ENCODE measurements at places on chromosomes 2 and 18. TPM values are rescaled to one million over a fixed set of nuclear protein-coding genes. Genes with fewer than 3 reads are reported as not detected.

The PPP1R1C gene
- 16.4 TPM for total RNA-seq

- no peaks in the 10 kb centered on the region for H3K4me1 ChIP-seq
- H3K27me3 ChIP-seq: no peaks in the 10 kb centered on the region
- DNase-seq: no peak
- no peak overlapping the region for H3K27ac ChIP-seq
- H3K36me3 ChIP-seq: no peaks in the 10 kb centered on the region
Measured at GRCh38 chr2:109214651-109215371, 85.8 kb downstream of the SH3RF3 start.

DNA sequence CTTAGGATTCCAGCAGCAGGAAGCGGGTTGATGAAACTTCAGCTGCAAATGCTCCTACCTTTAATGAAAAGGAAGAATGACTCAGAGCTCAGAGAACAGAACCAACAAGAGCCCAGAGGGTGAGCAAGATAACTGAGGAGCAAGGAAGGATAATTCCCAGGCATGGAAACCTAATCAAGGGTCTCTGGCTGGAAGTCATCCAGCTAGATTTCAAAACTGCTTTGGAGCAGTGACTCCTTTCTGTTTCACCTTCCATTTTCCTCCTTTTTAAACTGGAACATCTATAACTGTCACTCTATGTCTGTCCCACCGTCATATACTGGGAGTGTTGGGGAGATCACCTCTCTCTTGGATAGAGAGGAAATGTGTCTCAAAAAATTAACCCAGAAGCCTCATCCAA, 148.4 kb upstream of the RAB6C start:
- no peaks in the 10 kb centered on the region for H3K36me3 ChIP-seq
- H3K4me1 ChIP-seq: no peaks in the 10 kb centered on the region

The SLC38A11 gene
- total RNA-seq: 5.9 TPM

DNA sequence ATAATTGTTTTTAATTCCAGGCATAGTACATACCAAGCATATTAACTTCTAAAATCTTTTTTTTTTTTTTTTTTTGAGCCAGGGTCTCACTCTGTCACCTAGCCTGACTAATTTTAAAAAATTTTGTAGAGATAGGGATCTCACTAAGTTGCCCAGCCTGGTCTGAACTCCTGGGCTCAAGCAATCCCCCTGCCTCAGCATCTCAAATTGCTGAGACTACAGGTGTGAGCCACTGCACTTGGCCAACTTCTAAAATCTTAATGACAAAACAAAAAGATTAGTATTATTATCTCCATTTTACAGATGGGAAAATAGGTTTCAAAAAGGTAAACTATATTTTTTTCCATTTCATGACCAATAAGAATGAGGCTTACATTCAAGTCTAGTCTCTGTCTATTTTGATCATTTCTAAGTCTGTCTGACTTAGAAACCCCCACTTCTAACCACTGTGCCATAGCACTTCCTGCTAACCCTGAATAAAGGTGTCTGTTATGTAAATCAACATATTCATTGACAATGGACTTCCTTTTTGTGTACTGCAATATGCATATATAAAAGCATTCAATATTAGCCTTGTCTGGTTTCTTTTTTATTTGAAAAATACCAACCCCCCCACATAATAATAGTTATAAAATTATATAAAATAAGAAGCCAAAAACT, 28.7 kb upstream of the ZEB2 start:
- H3K36me3 ChIP-seq: no peaks in the 10 kb centered on the region
- no peak overlapping the region for H3K4me3 ChIP-seq
- no peak for DNase-seq
- H3K27ac ChIP-seq: no peak overlapping the region
- no peaks in the 10 kb centered on the region for H3K27me3 ChIP-seq

DNA sequence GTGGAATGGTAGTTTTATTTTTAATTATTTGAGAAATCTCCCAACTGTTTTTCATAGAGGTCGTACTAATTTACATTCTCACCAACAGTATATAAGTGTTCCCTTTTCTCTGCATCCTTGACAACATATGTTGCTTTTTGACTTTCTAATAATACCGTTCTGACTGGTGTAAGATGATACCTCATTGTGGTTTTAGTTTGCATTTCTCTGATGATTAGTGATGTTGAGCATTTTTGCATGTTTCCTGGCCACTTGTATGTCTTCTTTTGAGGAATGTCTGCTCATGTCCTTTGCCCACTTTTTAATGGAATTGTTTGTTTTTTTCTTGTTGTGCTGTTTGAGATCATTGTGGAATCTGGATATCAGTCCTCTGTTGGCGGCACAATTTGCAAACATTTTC, 242.5 kb downstream of the ZNF521 start:
- no peaks in the 10 kb centered on the region for H3K4me1 ChIP-seq
- H3K27me3 ChIP-seq: no peaks in the 10 kb centered on the region
- no peaks in the 10 kb centered on the region for H3K36me3 ChIP-seq
- DNase-seq: no peak
- H3K4me3 ChIP-seq: no peak overlapping the region

The ALS2 gene
- total RNA-seq: 17.0 TPM

The LOXL3 gene
- 15.2 TPM for total RNA-seq

DNA sequence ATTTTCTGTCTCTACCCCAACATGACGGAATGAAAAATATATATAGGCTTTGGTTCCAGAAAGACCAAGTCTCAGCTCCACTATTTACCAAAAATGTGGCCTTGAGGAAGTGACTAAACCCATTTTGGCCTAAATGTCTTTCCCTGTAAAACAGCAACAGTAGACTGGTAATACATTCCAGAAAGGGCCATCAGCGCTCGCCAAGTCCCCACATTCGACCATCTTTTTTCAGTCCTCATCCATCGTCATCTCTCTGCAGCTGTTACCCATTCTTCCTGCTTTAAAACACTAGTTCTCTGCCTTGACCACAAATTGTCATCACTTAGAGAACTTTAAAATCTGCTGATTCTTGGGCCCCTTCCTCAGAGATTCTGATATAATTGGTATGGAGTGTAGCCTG, 183.8 kb upstream of the CTAGE1 start:
- no peaks in the 10 kb centered on the region for H3K27me3 ChIP-seq
- no peaks in the 10 kb centered on the region for H3K4me1 ChIP-seq
- H3K27ac ChIP-seq: no peak overlapping the region
- H3K4me3 ChIP-seq: no peak overlapping the region
- H3K36me3 ChIP-seq: no peaks in the 10 kb centered on the region
- DNase-seq: no peak

DNA sequence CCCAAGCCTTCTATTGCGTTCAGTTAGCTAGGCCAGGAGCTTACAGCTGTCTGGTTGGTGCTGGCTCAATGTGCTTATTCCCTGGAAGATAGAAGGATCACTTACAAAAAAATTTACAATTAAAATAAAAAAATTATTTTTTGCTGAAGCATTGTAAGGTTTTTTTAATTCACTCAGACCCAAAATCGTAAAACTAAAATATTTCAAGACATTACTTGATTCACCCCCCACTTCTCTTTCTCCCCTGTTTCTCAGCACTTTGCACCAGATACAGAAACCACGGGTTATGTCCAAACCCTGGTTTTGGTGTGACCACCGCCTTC, 911 bp upstream of the PTPRM start:
- peak overlapping the region; percentile 99 for H3K27ac ChIP-seq
- peaks cover 14% of the 10 kb centered on the region for H3K4me1 ChIP-seq
- peak overlapping the region; percentile 88 for H3K4me3 ChIP-seq
- DNase-seq: no peak

- no peaks in the 10 kb centered on the region for H3K4me1 ChIP-seq
- no peaks in the 10 kb centered on the region for H3K36me3 ChIP-seq
- no peaks in the 10 kb centered on the region for H3K27me3 ChIP-seq
- no peak for DNase-seq
Measured at GRCh38 chr2:176445956-176446355, 176.7 kb downstream of the MTX2 start.

DNA sequence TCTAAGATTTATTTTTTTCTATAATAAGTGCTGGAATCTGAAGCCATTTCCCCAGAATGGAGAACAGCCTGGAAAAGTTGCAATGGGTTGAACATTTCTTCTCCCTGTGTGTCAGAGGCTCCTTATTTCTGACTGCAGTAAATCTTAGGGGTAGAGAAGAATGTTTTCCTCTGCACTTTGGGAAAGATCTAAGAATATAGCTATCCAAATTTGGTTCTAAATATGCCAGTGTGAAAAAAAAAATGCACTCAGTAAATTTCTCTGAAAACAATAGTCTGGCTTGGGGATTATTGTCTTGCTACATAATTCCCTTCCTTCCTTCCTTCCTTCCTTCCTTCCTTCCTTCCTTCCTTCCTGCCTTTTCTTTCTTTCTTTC, 19.7 kb upstream of the CYRIA start:
- H3K27me3 ChIP-seq: no peaks in the 10 kb centered on the region
- H3K27ac ChIP-seq: no peak overlapping the region
- H3K36me3 ChIP-seq: no peaks in the 10 kb centered on the region
- no peaks in the 10 kb centered on the region for H3K4me1 ChIP-seq
- no peak for DNase-seq

The FAM124B gene
- 0.37 TPM for total RNA-seq

GRCh38 chr2:227415538-227416424, 28.0 kb upstream of the SCYGR1 start:
- H3K27me3 ChIP-seq: no peaks in the 10 kb centered on the region
- H3K36me3 ChIP-seq: no peaks in the 10 kb centered on the region
- no peak overlapping the region for H3K4me3 ChIP-seq
- DNase-seq: no peak
- H3K27ac ChIP-seq: no peak overlapping the region

The CRYGC gene
- not detected for total RNA-seq

GRCh38 chr2:148531235-148531634, 113.3 kb upstream of the EPC2 start:
- no peak overlapping the region for H3K27ac ChIP-seq
- peak; percentile 5 for DNase-seq
- H3K36me3 ChIP-seq: no peaks in the 10 kb centered on the region
- H3K4me3 ChIP-seq: no peak overlapping the region

DNA sequence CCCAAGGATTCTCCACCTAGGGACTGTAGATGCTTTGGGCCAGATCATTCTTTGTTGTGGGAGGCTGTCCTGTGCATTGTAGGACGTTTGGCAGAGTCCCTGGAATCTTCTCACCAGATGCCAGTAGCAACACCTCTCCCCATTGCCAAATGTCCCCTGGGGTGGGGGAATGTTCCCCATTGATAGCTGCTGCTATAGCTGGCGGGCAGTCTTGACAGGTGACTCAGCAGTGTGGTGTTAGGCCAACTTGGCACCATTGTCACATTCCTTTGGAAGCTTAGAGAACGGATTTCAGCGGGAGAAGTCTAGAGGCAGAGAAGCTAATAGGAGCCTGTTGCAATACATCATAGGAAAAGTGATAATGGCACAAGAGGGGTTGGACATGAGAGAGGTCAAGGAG, 495.7 kb upstream of the SMIM21 start:
- H3K36me3 ChIP-seq: no peaks in the 10 kb centered on the region
- no peak overlapping the region for H3K27ac ChIP-seq
- no peaks in the 10 kb centered on the region for H3K4me1 ChIP-seq
- H3K27me3 ChIP-seq: no peaks in the 10 kb centered on the region

The GNLY gene
- total RNA-seq: 2.6 TPM

GRCh38 chr2:134411828-134412638, 158.2 kb downstream of the MGAT5 start:
- H3K36me3 ChIP-seq: no peaks in the 10 kb centered on the region
- no peaks in the 10 kb centered on the region for H3K27me3 ChIP-seq
- no peak overlapping the region for H3K4me3 ChIP-seq
- H3K27ac ChIP-seq: no peak overlapping the region

The MAL gene
- total RNA-seq: 0.79 TPM

DNA sequence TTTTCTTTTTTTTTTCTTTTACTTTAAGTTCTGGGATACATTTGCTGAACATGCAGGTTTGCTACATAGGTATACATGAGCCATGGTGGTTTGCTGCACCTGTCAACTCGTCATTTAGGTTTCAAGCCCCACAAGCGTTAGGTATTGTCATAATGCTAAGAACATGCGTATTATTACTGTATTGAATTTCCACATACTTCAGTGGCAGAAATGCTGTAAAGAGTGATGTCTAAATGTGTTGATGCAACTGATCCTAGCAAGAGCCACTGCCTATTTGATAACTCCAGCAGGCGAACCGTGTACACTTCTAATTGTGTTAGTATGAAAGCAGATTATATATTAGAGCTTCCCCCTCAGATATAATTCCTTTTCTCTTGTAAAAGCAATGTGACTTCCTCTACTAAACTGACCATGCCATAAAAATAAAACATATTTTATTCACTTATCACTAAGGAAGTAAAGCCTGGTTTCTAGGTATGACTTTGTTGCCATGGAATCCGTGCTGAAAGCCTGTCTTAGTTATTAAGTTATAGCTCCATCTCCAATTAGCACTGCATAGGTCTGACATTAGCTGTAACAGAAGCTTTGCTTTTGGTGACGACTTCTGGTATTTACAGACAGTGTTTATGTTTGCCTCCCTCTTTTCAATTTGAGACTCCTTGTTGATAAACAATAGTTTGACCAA, 280.0 kb downstream of the GALR1 start:
- H3K27me3 ChIP-seq: no peaks in the 10 kb centered on the region
- H3K4me1 ChIP-seq: no peaks in the 10 kb centered on the region
- H3K27ac ChIP-seq: no peak overlapping the region
- H3K36me3 ChIP-seq: no peaks in the 10 kb centered on the region
- no peak overlapping the region for H3K4me3 ChIP-seq
- DNase-seq: no peak

DNA sequence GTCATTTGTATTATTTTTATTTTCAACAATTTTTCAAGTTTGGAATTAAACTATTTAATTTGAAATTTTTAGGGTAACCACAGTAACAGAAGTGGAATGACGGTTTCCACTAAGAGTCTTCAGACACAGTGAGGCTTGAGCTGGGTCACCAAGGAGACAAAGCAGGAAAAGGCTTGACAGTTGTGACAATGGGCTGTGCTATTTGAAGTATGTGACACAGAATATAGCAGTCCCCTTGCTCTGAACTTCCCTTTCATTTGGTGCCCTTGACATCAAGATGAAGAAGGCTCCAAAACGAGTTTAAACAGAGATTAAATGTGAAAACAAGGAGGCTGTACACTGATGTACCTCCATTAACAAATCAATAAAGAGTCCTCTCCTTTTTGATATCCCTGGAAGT, 265.4 kb upstream of the DLGAP1 start:
- no peaks in the 10 kb centered on the region for H3K27me3 ChIP-seq
- H3K27ac ChIP-seq: no peak overlapping the region
- H3K4me3 ChIP-seq: no peak overlapping the region
- no peak for DNase-seq

The MFSD2B gene
- total RNA-seq: 0.39 TPM

DNA sequence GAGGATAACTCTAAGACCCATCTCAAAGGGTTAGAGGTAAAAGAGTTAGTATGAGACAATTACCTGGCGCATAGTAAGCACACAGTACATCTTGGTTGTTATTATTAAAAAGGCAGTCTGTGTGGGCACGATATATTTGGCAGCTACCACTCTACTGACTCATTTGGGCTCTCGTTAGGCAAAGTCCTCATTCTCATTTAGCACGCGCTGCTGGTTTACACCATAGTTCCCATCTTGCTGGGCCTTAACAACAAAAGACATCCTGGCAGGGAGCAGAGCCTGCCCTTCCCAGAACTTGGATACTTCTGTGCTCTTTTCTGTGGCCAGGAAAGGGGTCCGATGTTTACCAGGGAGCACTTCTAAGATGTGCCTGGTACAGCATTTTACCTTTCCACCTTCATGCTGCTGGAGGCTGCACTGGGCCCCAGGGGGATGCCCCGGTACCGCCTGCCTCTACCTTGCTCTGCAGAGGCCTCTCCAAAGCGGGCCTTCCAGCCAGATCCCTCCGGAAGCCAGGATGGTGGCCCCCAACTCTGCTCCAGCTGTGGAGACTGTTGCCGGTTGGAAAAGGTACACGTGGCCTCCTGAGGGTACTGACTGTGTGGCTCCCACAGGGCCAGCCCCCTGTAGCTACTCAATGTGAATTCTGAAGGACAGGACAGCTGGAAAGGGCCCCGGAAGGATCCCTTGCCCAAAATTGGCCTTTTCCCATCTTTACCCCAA, 15.0 kb downstream of the GLI2 start:
- peak; percentile 11 for DNase-seq
- peaks cover 6% of the 10 kb centered on the region for H3K4me1 ChIP-seq
- H3K27me3 ChIP-seq: no peaks in the 10 kb centered on the region
- H3K27ac ChIP-seq: no peak overlapping the region
- H3K4me3 ChIP-seq: no peak overlapping the region
- H3K36me3 ChIP-seq: no peaks in the 10 kb centered on the region
